Stimulated activated naive CD4-positive, alpha-beta T cell treated with Interleukin-2 at 50 U/mL for 16 hours (primary cell): ENCODE measurements at places on chromosomes 12 and 14.

GRCh38 chr14:100256339-100256895 is 17.5 kb downstream of the YY1 start:
- no peak for DNase-seq

DNA sequence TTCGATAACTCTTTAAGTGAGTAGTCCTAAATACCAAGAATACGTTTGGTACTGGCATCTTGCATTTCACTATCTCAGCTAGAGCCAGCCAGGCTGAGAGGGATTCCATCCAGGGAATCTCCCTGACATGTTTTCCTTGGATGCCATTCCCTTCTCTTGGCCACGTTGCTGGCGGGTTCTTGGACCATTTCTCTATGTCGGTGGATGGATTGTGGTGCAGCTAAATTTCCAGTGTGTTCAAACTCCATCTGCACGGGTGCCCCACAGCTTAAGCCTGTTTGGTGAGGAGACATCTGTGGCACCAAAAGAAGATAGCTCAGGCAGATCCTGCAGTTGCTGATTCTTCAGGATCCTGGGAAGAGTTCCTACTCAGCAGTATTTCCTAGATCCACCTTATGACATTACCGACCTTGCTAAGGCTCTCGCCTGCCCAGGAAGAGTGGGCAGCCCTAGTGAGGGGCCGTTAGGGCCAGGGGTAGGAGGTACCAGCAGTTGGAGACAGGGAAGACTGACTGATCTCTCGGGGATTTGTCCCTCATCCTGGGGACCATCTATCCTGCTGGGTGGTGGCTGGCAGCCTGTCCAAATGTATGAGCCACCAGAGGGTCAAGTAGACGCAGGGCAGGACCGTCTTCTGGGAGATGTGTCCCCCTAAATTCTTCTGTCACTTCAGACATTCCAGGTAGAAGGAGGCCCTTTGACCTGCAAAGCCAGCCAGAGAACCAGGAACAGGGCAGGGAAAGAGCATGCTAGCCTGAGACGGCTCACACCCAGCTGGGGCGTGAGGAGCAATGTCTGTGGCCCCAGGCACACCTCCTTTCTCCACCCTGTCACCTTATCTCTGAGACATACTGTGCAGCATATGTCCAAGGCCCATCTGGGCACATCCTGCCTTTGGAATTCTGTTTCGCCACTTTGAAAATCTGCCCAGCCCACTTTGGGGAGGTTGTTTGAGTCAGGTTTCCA is 72.6 kb upstream of the CAPRIN2 start:
- DNase-seq = no peak

GRCh38 chr12:26971963-26972362 is 33.7 kb downstream of the FGFR1OP2 start:
- DNase-seq = peak; percentile 63

DNA sequence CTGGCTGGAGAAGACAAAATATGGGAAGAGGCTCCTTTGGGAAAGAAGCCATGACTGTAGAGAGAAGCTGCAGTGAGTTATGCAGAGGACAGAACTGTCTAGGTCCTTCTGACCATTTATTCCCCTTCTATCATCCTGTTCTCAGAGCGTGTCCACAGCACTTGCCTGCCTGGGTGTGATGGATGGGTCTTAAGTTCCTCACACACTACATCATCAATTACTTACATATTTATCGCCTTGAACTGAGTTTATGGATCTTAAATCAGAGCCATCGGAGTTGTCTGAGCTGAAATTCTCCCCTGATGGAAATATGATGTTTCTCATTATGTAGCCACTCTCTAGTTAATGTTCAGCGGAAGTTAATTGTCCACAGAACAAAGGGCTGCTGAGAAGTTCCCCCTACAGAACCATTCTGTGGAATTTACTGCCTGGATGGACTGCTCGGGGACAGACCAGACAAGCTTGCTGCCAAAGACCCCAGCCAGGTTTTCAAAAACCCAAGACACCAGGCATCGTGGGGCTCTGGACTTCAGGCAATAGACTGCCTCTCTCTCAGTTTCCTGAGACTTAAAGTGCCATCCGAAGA is 232.5 kb upstream of the NOS1 start:
- no peak for DNase-seq

DNA sequence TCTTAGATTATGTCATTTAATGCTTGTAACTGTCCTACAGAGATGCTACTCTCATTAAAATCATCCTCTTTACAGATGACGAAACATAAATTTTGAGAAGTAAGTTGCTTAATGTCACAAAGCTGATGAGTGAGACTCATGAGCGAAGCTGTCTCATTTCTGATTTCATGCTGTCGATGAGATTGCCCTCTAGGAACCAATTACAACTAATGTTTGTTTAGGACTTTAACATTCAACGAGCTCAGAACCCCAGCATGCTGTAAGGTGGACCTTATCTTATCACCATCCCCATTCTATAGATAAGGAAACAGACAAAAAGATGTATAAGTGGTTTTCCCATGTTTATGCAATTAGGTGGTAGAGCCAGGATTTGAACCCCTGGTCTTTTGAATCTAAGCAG is 23.1 kb downstream of the BHLHE41 start:
- DNase-seq = no peak

DNA sequence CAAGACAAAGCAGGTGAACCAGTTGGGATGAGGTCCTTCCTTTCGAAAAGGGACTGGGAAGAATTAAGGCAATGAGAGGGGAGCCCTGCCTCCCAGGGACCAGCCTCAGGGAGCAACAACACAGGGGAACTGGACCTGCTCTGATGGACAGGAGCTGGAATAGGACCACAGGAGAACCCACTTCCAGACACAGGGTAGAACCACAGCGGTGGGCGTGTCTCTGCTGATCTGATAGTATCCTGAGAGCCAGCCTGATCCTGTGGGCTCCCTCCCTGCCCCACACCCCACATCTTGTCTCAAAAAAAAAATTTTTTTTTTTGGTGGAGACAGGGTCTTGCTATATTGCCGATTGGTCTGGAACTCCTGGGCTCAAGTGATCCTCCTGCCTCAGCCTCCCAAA is 13.6 kb upstream of the PLEK2 start:
- DNase-seq = no peak

GRCh38 chr12:119266963-119267362 is 67.6 kb upstream of the CCDC60 start:
- DNase-seq = no peak

DNA sequence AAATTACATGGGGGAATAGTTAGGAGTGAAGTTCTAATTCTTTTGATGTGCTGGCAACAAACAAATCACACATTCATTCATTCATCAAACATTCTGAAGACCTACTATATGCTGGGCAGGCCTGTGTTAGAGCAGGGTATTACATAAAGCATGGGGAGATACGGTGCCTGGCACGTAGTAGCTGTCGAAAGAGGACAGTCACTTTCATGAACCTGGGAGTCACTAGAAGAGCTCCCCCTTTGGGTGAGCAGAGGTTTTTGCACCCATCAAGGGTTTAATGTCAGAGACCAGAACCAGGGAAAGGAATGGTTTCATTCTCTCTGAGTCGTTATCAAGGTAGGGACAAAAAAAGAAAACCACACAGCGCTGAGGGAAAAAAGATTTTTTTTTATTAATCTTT is 10.0 kb downstream of the LHX5 start:
- no peak for DNase-seq

- no peak for DNase-seq
Observed at GRCh38 chr12:130714591-130715149, 1.4 kb downstream of the RIMBP2 start.

GRCh38 chr12:48873096-48873495 is 7.4 kb upstream of the RND1 start:
- no peak for DNase-seq

DNA sequence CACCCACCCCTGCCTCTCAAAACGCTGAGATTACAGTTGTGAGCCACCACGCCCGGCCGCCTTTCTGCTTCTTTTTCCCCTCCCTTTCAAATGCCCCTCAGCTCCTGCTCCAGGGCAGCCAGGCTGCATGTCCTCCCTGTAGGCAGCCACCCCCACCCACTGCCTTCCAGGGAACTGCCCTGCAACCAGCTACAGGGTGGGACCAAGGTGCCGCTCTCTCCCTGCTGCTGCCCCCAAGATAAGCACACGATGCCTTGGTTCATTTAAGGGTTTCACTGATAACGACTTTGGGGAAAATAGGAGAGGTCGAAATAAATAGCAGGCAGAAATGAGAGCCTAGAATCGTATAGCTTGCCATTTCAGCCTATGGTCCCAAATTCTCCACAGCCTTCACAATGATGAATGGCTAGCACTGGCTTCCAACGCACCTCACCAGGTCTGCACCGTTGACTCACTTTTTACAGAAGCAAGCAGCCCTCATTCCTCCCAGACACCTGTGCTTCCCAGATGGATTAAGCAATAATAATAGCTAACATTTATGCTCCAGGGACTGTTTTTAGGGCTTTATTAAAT is 40.7 kb downstream of the ATG14 start:
- no peak for DNase-seq

GRCh38 chr14:37018571-37019240 is 153.7 kb downstream of the SLC25A21 start:
- no peak for DNase-seq

DNA sequence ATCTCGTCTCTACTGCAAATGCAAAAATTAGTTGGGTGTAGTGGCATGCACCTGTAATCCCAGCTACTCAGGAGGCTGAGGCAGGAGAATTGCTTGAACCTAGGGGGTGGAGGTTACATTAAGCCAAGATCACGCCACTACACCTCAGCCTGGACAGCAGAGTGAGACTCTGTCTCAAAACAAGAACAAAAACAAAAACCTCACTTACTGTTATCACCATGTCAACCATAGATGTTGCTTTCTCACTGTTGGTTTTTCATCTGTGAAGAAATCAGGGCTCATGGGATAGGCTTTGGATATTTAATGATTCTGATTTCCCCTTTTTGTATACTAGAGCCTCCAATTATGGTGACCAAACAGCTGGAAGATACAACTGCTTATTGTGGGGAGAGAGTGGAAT is 49.7 kb upstream of the CHPT1 start:
- no peak for DNase-seq
